HEK293T (cell line): ENCODE measurements at places on chromosomes 1 and 21.

DNA sequence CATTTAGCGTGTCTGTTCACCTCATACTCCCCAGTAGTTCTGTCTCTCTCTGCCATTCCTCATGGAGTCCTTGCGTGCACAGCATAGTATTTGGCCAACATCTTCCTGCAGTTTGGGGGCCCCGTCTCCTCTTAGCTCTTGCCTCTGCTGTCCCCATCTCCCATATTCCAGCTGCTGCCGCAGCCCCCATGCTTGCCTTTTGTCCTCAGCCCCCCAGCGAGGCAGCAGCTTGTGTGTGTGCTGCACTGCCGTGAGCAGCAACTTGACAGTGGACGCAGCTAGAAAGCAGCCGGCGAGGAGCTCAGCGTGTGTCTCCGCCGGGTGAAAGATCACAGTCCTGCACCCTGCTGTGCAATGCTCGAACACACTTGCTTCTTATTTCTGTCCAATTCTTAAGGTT lies 164.2 kb upstream of the COL6A1 start:
- no peak for DNase-seq

- DNase-seq = no peak
These were observed 102.6 kb downstream of the APP start for GRCh38 chr21:26067836-26068594.

DNA sequence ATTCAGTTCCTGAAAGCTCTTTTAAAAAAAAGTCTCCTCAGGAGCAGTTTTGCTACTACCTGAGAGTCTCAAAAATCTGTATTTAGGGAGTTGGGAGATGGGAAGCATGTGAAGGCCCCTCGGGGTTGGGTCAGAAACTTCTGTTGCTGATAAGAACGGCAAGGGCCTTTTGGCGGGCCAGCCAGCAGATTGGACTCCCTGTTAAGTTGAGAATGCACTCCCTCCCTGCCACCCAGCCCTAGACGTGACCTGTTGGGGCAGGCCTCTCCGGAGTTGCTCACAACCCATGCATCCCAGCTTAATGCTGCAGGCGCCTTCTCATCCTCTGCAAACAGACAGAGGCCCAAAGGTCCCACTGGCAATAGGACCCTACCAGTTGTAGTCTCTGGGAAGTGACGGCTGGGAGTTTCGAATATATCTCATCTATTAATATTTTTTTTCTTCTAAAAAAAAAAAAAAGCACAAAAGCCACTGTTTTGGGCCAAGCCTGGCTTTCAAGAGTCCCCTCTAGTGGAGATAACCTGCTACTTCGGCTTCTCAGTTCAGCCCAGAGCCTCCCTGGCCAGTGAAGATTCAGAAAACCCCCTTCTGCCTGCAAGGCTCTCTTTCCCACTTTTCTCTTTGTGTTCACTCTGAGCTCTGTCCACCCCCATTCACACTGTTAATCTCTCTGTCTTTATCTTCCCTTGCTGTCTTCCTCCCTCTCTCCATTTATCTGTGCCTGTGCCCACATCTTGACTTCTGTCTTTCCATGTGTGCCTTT lies 5.3 kb downstream of the PLXNA2 start:
- peak; percentile 60 for DNase-seq

GRCh38 chr21:34351786-34352241 lies 12.0 kb upstream of the KCNE2 start:
- DNase-seq = peak; percentile 76

DNA sequence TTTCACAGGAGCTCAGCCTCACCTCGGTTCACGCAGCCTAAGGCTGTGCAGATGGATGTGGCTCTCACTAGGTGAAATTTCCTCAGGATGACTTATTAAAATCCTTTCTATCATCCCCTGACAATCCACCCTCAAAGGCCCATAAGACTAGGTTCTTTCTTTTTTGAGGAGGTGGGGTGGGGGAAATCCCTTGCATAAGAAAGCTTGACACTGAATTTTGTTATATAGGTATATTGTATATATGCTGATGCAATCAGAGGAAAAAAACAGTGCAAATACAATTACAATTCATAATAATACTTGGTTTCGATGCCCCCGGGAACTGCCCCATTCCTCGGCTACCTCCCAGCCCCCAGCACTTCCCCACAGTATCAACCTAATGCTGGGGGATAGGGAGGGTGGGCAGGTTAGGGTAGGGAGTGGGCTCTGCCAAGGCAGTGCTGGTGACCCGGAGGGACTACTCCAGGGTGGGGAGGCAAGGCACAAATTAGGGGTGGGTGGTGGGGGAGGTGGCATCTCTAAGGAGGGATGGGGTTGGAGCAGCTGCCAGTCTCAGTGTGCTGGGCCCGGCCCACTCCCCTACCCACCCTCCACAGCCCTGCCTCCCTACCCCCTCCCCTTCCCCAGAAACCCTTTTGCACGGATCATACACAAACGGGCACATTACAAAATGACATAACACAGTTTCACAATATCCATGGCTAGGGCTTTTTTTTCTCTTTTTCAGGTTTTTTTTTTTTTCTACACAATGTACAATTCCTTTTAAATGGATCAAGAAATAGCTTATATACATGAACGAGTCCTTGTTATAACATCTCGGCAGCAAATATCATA lies 30.9 kb downstream of the SLC27A3 start:
- no peak for DNase-seq

GRCh38 chr21:35633501-35633900 lies 426.8 kb downstream of the SETD4 start:
- no peak for DNase-seq

DNA sequence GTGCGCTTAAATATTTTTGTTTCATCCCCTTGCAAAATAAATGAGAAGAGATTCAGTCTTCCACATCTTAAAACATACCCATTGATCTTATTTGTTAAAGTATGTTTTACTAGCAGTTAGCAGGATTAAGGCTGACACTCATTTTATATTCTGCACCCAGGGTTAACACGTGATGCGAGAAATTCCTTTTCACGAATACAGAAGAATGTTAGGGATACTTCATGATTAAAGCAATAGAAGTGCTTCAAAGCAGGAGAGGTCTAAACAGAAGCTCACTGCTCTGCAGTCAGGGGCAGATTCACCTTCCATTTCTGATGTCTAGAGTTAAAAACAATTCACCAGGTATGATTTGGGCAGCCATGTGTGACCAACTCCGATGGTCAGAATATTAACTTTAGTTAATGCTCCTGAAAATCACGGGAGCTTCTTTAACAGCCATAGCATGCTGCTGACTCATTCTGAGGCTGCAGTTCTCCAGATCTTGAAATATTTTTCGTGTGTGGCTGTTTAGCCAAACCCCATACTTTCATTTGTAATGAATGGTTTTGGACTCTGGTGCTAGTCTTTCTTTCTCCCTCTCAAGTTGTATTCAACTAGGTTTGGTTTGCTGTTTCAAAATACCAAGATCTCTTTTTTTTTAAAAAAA lies 19.7 kb downstream of the BCAR3 start:
- no peak for DNase-seq

- no peak for DNase-seq
These were observed 23.4 kb downstream of the CTBS start for GRCh38 chr1:84550826-84551225.

- DNase-seq = no peak
These were observed 8.0 kb upstream of the PKP1 start for GRCh38 chr1:201275253-201275666.

DNA sequence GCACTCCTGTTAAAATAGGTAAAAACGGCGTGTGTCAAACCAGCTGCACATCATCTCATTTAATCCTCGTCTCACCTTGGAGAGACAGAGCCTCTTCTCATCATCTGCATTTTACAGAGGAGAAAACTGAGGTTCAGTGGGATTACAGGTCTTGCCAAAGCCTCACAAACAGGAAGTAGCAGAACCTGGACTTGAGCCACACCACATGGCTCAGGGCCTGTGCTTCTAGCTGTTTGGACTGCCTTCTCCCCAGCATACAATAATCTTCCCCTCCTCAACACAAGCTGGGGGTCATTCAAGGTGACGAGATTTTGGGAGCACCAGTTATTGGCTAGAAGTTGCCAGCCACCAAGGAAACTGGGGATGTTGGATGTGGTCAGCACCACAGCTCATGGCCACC lies 167.9 kb upstream of the ZC3H12A start:
- DNase-seq = no peak

DNA sequence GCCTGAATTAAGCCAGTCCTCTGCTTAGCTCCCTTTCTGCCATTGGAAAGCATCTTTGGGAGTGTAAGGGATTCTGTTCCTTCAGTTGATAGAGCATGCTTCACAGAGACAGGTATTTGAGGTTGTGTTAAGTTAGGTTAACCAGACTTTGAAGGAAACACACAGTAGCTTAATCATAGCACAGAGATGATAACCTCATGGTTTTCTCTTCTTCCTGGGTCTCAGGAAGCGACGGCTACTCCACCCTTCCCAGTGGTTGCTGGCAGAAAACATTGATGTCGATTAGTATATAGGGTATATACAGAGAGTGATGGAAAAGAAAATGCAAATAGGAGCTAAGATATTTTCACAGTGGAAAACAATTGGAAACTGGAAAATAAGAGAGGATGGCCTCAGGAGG lies 42.0 kb downstream of the S1PR1 start:
- no peak for DNase-seq

DNA sequence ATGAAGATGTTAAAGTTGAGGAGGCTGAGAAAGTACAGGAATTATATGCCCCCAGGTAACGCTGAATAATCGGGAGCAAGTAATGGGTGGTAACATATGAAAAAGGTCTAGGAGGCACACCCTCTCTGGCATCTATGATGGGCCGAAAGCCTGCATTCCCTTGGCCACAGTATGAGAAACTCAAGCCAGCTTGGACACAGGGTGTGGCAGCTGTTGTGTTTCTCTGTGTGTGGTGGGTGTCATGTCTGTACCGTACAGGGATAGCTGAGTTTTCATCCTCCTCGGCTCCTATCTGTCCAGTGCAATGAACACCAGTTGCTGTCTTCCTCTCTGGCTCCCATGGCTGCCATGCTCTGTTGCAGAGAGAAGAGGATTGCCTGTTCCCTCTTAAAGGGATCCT lies 32.9 kb downstream of the NBPF3 start:
- no peak for DNase-seq

- DNase-seq = no peak
These were observed 697 bp downstream of the SLC22A15 start for GRCh38 chr1:115976921-115977498.

GRCh38 chr1:208607616-208608015 lies 363.4 kb upstream of the PLXNA2 start:
- no peak for DNase-seq

DNA sequence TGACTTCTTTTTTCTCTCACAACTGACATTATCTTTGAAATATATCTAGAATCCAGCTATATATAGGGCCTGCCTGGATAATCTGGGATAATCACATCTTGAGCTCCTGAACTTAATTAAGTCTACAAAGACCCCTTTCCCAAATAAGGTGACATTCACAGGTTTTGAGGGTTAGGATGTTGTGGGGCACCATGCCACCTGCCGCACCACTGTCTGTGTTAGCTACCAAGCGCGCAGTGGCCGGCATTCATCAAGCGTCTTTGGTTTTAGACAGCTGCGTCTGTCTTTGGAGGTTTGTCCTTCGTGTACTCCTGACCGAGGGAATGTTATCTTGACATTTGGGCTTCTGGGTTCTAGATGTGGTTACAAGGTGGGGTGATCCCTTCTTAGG lies 7.5 kb downstream of the TRAPPC10 start:
- DNase-seq = no peak

DNA sequence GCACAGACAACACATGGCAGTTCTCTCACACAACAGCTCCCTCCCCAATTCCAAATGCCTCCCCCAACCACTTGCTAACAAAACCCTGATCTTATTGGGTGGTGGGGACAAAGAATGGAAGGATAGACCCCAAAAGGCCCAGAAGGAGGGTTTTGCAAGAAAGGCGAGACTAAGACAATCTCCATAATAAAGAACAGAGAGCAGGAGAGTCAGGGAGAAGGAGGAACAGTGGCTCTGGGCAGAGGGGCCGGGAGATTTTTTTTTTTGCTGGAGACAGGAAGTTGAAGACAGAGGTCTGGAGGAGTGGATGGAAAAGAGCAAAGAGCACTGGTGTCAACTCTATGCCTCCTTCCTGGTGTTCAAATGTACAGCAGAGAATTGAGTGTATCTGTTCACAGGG lies 6.5 kb upstream of the C1QA start:
- no peak for DNase-seq

DNA sequence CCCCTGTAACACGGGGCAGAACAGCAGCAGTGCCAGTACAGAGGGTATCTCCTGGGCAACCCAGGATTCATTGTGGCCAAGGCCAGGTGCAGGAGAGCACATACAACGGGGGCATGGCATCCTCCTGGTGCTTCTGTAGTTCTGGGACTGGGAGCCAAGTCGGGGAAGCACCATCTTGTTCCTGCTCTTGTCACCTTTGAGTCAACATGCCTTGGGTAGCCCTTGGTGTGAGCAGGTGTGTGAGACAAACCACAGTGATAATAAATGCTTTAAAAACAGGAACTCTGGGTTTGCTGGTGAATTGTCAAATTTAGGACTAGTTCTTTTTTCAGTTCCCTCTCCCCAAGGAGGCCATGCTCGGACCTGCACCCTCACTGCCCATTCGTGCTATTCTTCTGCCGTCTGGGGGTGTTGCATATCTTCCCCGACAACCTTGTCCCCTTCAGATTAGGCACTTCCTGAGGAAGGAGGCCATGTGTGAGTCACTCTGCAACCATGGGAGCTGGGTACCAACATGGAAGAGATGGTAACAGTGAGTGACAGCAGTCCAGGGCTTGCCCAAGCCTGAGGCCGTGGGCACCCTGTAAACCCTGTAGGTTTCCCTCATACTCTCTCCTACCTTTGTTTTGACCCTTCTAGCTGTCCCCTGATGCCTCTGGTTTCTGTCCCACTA lies 150.2 kb downstream of the GRIK3 start:
- no peak for DNase-seq

GRCh38 chr1:247366926-247367645 lies 35.4 kb upstream of the ZNF496 start:
- no peak for DNase-seq

- no peak for DNase-seq
These were observed 28.6 kb downstream of the AK4 start for GRCh38 chr1:65176591-65176990.

GRCh38 chr21:31342348-31342747 lies 1.7 kb downstream of the TIAM1 start:
- DNase-seq = no peak

GRCh38 chr1:20188455-20188817 lies 2.1 kb upstream of the PLA2G2C start:
- no peak for DNase-seq

DNA sequence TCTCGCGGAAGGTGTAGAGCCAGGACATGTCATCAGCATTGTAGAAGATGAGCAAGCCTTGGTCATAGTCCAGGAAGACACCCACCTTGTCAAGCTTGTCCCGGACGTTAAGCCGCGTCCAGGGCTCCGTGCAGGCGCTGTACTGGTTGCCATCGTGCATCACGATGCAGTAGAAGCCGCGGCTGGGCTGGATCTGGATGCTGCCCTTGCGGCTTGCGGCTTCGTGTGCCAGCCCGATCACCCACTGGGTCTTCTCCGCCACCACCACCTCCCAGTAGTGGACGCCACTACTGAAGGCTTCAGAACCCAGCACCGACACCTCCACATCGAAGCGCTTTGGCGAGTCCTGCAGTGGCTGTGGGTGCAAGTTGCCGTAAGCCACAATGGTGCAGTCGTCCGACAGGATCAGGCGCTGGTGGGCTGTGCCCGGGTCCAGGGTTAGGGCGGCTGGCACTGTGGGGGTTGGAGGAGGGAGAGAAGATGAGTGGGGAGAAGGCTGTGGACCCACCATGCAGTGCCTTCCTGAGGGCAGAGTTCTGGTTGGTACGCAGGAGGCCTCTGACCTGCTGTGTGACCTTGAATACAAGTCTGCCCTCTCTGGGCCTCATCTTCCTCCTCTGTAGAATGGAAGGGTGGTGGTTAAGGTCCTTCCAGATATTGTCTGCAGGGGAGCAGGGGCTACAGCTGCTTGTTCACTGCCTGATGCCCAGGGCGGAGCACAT lies 34.4 kb downstream of the TRIM62 start:
- DNase-seq = no peak

GRCh38 chr1:153571706-153572105 lies 6.1 kb upstream of the S100A2 start:
- DNase-seq = no peak
